ENCODE measurements at places on chromosomes 5 and 9.
A peak's percentile ranks its signal among the peaks of the same experiment; 100 is the strongest.

DNA sequence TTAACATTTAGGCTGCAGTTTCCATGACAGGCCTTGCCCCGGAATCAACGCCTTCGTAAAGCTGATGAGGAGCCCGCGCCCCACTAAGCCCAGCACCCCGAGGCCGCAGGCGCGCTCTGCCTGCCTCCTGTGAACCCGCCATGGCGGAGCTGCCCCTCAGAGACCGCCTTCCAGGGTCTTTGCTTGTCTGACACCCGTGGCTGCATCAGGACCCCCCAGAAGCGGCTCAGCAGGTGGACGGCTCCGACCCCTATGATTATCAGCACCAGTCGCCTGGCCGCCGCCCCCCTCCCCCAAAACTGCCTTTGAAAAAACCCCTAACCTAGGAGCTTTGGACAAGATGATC, 507 bp upstream of the DPH7 start:
- no peak for DNase-seq

- DNase-seq = no peak
Observed at GRCh38 chr5:175195698-175196656, 248.0 kb downstream of the DRD1 start.

GRCh38 chr5:179310439-179311090, 34.7 kb downstream of the ADAMTS2 start:
- no peak for DNase-seq

DNA sequence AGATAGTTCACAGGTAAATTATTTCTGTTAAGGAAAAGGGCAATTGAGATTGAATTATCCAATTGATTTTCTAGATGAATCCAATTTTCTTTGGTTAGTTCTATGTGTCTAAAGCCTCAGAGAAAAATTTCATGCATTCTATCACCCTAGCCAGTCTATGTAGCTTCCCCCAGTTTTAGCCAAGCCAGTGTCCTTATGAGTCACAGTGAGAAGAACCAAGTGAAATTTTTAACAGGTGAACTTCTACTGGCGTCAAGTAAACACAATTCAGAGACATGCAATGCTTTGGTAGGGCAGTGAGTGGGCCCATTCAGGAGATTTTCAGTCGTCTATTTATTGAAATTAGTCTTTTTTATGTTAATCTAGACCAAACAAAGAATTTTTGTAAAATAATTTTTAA, 1077.4 kb upstream of the ARRDC3 start:
- no peak for DNase-seq

- DNase-seq = no peak
Observed at GRCh38 chr9:14797435-14797834, 74.9 kb upstream of the CER1 start.

- DNase-seq = no peak
Observed at GRCh38 chr9:20549053-20549452, 73.2 kb downstream of the MLLT3 start.

GRCh38 chr5:13957032-13957645, 12.7 kb upstream of the DNAH5 start:
- DNase-seq = peak; percentile 19

DNA sequence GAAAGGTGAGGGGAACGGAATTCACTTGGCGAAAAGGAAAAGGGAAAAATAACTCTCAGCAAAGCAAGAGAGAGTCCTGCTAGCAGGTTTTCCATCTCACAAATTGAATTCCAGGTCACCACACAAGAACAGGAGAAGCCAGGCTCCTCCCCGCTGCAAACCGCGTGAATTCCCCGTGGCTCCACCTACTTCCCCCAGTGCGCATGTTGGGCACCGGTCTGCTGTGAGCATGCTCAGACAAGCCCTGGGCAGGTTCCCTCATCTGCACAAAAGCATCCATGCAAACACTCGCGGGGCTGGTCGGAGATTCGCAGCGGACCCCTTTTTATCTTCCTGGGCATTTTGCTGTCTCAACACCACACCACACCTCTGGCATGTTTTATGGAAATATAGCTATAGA, 58.5 kb upstream of the S1PR3 start:
- no peak for DNase-seq

All from activated CD4-positive, alpha-beta T cell treated with anti-CD3 and anti-CD28 coated beads, Interleukin-10, Interleukin-2, amounts not matched to agents 100 ng/mL and 50 ng/mL, durations not matched to agents 16 hours and 8 hours (primary cell).